ENCODE measurements at places on chromosomes 3 and 15.
A peak's percentile ranks its signal among the peaks of the same experiment; 100 is the strongest.

DNA sequence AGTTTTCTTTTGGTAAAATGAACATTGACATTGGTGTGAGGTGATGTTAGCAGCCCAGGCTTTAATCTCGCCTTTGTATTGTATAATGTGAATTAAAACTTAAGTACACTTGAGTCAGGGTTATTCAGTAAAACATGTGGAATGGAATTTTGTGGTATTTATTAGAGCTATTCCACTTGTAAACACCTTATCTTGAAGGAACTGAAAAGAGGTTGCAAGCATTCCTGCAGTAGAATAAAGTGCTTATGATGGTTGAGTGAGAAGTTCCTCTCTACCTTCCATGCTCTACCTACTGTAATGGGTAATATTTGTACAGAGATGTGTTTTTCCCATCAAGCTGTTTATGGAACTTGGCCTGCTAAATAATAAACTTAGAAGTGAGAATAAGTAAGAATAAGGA, 36.1 kb downstream of the HMG20A start:
- DNase-seq, result no peak

- no peak for DNase-seq
These were observed 333.1 kb downstream of the RORA start for GRCh38 chr15:60895986-60896385.

- DNase-seq, result no peak
These were observed 3.0 kb upstream of the ZMAT3 start for GRCh38 chr3:179074656-179075055.

- DNase-seq, result peak; percentile 34
These were observed 278.6 kb downstream of the UBE2E2 start for GRCh38 chr3:23481616-23482278.

DNA sequence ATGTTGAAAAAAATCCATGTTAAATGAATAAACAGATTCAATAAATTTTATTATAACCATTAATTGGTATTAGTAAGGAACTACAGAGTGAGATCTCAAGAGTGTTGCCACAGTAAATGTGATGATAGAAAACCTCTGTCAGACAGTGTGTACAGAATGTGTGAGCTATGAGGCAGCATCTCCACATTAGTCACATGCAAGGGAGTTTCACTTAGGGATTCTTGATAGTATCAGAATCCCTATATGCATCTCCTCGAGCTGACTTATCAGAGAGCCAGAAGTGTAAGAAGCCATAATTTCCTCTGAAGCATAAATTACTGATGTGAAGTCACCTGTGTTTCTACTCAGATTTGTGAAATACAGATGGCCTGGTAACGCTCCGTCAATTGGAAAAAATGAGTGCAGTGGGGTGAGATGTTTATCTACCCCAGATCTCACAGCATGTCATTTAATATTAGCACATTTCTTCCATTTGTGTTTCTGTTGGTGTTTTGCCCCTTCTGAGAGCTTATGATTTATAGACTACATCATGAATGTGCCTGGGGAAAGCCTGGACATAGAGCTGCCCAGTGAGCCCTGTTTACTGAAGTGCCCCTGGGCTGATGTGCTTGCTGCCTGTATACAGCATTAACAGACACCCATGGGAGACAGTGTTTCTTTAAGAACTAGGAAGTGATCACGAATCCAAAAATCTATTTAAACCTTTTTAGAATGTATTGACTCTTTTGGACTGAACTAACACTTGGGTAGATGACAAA, 262.4 kb downstream of the CPNE4 start:
- no peak for DNase-seq

GRCh38 chr3:101646726-101647125, 30.2 kb downstream of the ZBTB11 start:
- DNase-seq, result no peak

- DNase-seq, result no peak
These were observed 56.0 kb downstream of the FGD5 start for GRCh38 chr3:14874784-14875183.

DNA sequence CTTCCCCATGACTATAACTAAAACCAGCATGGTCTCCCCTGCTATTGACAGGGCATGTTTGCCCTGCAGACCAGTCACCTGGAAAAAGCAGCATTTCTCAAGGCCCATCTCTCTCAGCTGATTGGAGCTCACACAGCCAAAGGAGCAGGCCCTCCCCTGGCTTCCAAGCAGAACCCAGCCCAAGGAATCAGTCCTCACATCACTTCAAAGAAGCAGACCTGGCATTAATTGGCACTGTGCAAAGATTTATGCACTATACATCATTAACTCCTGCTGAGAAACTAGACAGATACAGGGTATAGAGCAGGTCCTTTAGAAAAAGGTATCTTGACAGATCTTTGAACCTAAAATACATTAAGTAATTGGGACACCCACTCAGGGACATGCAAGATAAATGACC, 323.8 kb upstream of the PPP2R3A start:
- DNase-seq, result no peak

DNA sequence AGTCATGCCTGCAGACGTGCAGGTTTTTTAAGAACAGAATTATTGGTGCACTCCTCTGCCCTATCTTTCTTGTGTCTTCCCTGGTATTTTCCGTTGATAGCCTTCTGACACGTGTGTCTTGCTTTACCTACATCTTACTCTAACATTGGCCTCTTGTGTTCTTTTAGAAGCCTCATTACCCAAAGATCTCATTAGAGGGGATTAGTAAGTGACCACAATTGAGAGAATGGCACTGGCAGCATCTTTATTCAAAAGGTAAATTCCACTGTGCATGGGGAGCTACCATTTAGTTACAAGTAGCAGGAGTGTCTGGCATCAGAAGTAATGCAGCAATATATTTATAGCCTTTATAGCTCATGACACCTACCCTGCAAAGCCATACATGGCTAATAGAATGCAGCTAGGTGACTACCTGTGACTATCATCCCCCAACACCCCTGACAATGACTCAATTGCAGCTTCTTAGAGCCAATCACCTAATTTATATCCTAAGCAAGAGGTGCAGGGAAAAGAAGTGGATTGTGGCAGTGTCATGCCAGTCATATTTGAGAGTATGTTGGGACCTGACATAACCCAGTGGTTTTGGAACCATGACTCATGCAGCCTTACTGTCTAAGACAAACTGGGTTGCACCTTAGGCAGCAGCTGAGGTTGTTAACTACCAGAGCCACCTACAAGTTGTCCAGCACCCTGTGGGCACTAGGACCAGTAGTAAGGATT, 164.8 kb downstream of the GRM7 start:
- DNase-seq, result no peak

DNA sequence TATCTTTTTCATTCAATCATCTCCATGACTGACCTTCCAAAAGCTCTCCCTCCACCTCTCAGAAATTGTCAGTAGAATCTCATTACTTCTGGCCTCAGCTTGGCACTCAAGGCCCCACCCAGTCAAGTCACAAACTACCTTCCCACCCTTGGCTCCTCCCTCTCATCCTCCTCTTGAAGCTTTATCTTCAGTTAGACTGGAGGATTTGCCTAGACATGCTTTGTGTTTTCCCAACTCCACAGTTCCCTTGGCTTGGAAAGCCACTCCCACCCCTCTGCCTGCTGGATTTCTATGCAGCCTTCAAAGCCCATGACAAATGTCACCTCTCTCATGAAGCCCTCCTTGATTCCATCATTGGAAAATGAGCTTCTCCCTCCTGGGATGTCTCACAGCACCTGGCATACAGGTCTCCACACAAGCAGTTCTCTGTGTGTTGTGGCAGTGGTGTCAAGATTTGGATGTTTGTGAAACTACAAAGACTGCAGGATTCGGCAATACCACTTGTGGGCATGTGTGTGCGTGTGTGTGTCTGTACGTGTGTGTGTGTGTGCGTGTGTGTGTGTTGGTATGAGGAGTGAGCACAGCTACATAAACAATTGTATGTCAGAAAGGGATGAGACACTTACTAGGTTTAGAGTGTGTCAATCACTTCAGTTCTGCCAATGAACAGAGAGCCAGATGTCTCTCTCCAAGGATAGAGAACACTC, 45.3 kb upstream of the VPS8 start:
- peak; percentile 36 for DNase-seq

DNA sequence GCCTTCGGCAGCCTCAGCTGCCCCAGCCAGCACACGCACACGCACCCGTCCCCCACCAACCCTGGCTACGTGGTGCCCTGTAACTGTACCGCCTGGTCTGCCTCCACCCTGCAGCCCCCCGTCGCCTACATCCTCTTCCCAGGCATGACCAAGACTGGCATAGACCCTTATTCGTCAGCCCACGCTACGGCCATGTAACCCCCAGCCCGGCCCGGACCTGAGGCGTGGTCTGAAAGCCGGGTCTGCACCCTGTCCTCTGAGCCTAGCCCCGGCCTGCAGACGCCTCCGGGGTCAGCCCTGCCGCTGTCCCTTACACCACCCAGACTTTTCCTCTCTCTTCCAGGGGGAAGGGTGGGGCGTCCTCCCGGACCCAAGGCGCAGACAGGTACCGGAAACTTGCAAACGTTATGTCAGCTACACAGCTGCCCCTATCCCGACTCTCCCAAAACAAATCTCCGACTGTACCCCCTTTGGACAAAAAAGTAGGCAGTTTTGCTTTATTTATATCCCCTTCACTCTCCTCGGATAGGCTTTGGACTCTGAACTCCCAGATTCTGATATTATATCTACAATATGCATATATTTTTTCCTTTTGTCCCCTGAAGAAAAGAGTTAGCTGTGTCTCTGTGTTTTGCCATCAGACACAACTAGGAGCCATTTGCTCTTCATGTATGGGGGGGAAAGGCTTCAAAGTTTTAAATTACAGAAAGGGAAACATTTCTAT, 1.4 kb downstream of the SOX14 start:
- DNase-seq, result no peak

DNA sequence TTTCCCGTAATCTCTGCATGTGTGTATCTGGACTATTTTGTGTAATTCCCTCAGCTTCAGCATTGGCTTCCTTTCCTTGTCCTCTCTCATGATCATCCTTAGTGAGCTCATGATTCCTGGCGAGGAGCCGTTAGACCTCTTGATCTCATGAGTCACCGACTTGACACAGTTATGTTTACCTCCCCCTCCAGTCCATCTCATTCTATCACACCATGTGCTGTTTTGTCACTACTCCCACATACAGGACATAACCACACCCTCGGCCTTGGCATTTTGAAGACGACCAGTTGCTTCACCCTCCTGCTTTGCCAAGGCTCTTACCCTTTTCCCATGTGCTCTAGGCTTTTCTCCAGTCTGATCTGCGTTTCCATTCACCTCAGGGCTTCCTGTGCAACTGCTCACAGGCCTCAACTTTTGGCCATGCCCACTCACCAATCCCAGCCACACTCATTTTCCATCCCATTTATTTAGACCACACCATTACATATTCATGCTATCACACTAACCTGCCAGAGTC, 41.5 kb downstream of the CP start:
- DNase-seq, result no peak

- no peak for DNase-seq
These were observed 6.3 kb upstream of the GTPBP8 start for GRCh38 chr3:112984485-112984884.

- DNase-seq, result no peak
These were observed 21.7 kb downstream of the LRRK1 start for GRCh38 chr15:100940767-100941379.

- peak; percentile 16 for DNase-seq
These were observed 232.6 kb downstream of the ABHD5 start for GRCh38 chr3:43923104-43923882.

DNA sequence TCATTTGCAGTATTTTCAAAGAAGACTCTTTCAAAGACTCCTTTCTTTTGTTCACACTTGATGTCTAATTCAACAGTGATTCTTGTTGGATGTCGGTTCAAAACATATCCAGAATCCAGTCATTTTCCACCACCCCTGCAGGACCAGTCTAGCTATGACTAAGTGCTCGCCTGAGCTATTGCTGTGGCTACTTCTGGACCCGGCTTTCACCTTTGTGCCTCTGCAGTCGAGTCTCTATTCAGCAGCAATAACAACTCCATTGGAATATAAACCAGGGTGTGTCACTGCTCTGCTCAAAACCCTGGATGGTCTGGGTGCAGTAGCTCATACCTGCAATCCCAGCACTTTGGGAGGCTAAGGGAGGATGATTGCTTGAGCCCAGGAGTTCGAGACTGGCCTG, 55.0 kb downstream of the PRICKLE2 start:
- no peak for DNase-seq

GRCh38 chr3:53046171-53047170, 598 bp upstream of the SFMBT1 start:
- DNase-seq, result no peak

GRCh38 chr15:95097361-95097760, 866.0 kb downstream of the MCTP2 start:
- no peak for DNase-seq

DNA sequence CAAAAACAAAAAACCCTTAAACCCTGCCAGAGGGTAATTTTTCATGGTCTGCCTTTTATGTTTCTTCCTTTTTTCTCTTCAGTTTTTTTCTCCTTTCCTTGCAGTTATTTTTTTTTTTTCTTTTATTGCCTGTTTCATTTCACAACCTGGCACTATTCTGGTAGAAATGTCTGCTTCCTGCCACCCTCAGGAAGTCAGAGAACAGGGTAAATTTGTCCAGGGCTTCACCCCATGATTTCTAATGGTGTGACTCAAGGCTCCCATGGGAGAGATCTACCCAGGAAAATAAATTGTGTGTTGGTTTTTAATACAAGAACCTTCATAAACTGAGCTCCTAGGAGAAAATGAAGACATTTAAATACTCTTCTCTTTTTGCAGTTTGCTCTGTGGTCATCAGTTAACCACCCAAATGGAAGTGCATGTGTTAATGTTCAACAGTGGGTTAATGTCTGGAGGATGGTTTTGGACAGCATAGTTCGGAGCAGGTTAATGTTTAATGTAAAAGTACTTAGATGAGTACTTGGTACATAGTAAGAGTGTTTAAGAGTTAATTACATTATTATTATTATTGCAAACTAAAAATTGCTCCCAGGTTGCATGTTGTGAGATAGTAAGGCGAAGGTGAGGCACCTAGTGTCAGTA, 45.9 kb downstream of the CGNL1 start:
- DNase-seq, result no peak

DNA sequence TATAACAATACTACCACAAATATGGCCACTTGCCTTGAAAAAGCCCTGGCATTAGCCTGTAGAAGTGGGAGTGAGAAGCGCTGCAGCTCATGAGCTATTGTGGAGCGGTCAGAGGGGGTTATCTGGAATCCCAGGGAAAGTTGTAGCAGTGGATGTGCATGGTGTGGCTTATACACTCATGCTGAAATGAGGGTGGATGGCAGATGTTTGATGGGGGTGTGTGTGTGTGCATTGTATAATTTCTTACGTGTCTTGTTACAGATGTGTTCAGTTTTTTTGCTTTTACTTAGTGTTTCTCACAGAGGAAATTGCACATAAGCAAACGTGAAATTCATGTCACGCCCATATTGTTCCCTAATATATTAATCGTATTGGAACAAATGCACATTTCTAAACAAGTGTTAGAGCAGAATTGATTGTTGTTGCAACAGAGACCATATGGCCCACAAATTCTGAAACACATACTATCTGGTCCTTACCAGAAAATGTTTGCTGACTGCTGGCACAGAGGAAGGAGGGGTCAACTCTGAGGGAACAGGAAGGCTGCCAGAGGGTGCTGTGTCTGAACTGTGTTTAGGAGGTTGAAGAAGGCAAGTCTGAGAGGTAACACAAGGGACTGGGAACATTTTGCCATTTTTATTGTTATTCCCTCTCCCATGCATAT, 200.0 kb upstream of the CFAP20DC start:
- no peak for DNase-seq

Data from NCI-H187 treated with DMSO at 0.1 percent for 48 hours (cell line).